ENCODE measurements at places on chromosomes 7 and 10. TPM values are rescaled to one million over a fixed set of nuclear protein-coding genes. Genes with fewer than 3 reads are reported as not detected.

DNA sequence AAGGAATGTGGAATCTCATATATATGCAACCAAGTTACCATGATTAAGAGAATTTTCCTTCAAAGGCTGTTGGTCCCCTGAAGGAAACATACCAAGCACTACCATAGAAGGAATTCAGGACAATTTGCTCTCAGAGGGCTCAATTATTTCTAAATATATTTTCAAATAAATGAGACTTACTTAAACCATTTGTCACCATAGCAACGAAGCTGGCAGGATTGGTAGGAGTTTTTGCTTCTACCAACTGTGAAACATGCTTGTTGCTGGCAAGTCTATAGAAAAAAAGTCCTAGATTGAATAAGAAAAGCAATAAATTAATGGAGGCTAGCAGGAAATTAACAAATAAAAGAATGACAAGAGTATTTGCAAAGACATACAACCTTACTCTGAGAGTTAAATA is 156.9 kb upstream of the NPSR1 start:
- no peaks in the 10 kb centered on the region for H3K36me3 ChIP-seq
- H3K4me3 ChIP-seq: no peak overlapping the region
- no peak for DNase-seq
- H3K4me1 ChIP-seq: no peaks in the 10 kb centered on the region
- no peak overlapping the region for H3K27ac ChIP-seq
- no peaks in the 10 kb centered on the region for H3K27me3 ChIP-seq

GRCh38 chr10:112394475-112394875 is 20.6 kb downstream of the ACSL5 start:
- no peaks in the 10 kb centered on the region for H3K27me3 ChIP-seq
- H3K4me1 ChIP-seq: no peaks in the 10 kb centered on the region
- H3K4me3 ChIP-seq: no peak overlapping the region
- no peak for DNase-seq
- H3K36me3 ChIP-seq: no peaks in the 10 kb centered on the region

- no peak overlapping the region for H3K27ac ChIP-seq
- peaks cover 30% of the 10 kb centered on the region for H3K36me3 ChIP-seq
- DNase-seq: no peak
Observed at GRCh38 chr7:138032770-138033169, 30.9 kb upstream of the CREB3L2 start.

DNA sequence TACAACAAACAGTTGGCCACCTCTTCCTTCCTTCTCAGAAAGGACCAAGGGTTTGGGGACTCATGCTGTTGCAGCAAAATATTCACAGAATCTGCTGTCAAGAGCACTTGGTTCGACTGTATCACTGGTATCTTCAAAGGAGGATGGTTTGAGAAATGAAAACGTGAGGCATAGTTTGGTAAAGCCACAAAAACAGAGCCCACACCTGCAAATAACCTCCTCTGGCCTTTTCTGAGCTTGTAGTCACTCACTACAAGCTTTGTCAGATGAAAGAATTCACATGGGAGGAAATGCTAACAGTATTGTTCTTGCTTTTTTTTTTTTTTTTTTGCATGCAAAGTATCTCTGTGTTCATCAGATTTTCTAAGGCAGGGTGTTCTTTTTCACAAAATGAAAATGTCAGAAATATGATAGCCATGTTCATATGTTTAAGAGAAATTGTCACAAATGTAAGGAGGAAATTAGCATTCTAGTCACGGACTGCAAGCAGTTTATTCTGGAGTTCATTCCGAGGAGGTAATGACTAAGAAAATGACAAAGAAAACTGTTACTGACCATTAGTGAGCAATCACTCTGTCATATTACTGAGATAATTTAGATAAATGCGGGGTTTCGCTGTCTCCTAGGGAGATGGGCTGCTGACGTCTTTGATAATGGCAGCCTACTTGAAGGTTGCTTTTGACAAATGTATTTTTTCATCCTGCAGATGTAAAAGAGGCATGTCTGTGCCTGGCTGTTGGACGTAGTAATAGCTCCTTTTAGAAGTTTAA is 117.8 kb upstream of the MYO3A start:
- no peaks in the 10 kb centered on the region for H3K4me1 ChIP-seq
- no peaks in the 10 kb centered on the region for H3K27me3 ChIP-seq
- H3K36me3 ChIP-seq: no peaks in the 10 kb centered on the region
- H3K4me3 ChIP-seq: no peak overlapping the region
- H3K27ac ChIP-seq: no peak overlapping the region

DNA sequence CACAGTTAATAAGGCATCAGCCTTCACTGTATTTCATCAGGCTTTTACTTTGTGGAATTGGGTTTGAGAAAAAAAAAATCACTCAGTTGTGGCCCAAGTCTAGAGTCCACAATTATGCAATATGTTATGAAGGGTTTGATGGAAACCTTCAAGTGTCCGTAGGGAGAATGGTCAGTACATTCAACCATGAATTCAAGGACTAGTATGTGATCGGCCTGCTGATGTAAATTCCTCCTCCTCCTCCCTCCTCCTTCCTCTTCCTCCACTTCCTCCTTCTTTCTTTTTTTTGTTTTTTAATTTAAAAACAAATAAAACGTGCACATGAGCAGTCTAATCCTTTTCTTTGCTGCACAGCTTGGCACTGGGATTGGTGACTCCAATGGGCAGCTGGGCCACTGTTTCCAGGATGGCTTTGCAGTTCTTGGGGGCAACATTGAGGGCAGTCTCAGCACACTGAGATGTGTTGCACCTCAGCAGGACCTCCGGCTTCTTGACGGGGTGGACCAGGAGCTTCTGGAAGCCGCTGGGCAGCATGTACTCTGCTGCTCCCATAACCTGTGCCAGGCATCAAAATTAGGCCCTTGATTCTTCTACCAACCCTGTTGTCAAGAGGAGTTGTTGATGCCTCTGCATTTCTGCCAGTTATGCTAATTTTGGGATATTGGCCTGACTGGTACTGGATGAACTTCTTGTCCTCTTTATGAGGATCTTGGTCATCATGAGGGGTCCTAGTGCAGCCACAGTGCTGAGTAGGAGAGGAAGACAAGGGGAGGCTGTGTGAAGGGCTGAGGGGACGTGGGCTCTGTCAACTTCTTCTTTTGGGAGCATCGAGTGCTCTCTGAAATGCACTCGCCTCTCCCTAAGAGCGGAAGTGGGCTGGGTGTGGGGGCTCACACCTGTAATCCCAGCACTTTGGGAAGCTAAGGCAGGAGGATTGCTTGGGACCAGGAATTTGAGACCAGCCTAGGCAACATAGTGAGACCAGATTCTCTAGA is 9.3 kb upstream of the IL2RA start:
- no peak for DNase-seq
- no peak overlapping the region for H3K4me3 ChIP-seq
- H3K27me3 ChIP-seq: no peaks in the 10 kb centered on the region
- H3K36me3 ChIP-seq: no peaks in the 10 kb centered on the region
- H3K27ac ChIP-seq: no peak overlapping the region

The ZSCAN25 gene
- total RNA-seq: 21.3 TPM

The SPDYE11 gene
- total RNA-seq: not detected

The KCNH2 gene
- total RNA-seq: 4.5 TPM

Data from H9 (cell line).